CD8-positive, alpha-beta memory T cell (primary cell): ENCODE measurements at places on chromosomes 4 and X. TPM values are rescaled to one million over a fixed set of nuclear protein-coding genes. Genes with fewer than 3 reads are reported as not detected.

Gene RAB39B
- 7.2 TPM for polyA plus RNA-seq

Gene FGG
- polyA plus RNA-seq, result not detected

Gene ZCCHC18
- 7.0 TPM for polyA plus RNA-seq

Gene AVPR2
- not detected for polyA plus RNA-seq

Gene NAAA
- polyA plus RNA-seq, result 104 TPM

Gene MSMO1
- polyA plus RNA-seq, result 22.4 TPM

Gene NOP14
- polyA plus RNA-seq, result 26.5 TPM

Gene FAAH2
- polyA plus RNA-seq, result 6.6 TPM

Gene FOXR2
- polyA plus RNA-seq, result not detected

Gene KCND1
- polyA plus RNA-seq, result 0.06 TPM

Gene CLTRN
- 0.17 TPM for polyA plus RNA-seq

Gene LRP2BP
- polyA plus RNA-seq, result 0.59 TPM

Gene PAGE4
- polyA plus RNA-seq, result not detected

Gene PHKA2
- 9.7 TPM for polyA plus RNA-seq

Gene XG
- not detected for polyA plus RNA-seq

Gene SPCS3
- 58.8 TPM for polyA plus RNA-seq

Gene RASL11B
- 0.12 TPM for polyA plus RNA-seq

Gene GAGE12F
- not detected for polyA plus RNA-seq

Gene FHDC1
- not detected for polyA plus RNA-seq

Gene DKK2
- 0.36 TPM for polyA plus RNA-seq

Gene CXCL8
- polyA plus RNA-seq, result not detected

Gene PLXNA3
- polyA plus RNA-seq, result 0.79 TPM

Gene SMR3B
- not detected for polyA plus RNA-seq

Gene APELA
- polyA plus RNA-seq, result not detected
